ENCODE measurements at places on chromosomes 1 and 21.

- DNase-seq = no peak
These were observed 4.1 kb downstream of the GSTM1 start for GRCh38 chr1:109691759-109692158.

GRCh38 chr1:156801409-156802121, 15.1 kb downstream of the SH2D2A start:
- DNase-seq = no peak

DNA sequence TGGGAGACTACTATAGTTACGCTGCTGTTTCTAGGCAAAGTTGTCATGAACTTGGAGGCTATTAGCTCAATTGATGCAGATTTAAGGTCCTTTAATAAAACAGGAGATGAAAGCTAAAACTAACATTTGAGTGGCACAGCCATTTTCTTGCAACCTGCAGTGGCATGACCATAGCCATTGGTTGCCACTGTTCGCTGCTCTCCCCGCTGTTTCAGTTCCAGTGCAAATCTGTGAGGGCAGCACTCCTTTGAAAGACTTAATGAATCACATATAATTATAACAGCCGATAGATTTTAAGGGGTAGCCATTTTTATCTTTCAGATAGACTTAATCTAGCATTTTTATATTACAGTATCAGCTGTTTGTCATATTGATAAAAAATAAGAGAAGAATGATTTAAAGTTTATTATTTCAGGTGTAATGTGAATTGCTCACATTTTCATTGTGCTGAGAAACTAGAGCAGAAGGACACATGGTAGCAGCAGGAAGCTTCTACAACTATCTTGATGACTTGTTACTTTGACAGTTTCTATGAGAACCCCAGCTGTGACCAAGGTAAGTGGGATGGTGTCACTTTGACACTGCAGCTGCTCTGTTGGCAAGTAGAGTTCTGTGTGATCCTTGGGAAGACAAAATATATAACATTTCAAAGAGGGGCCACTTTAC, 203.7 kb downstream of the PLA2G4A start:
- DNase-seq = no peak

DNA sequence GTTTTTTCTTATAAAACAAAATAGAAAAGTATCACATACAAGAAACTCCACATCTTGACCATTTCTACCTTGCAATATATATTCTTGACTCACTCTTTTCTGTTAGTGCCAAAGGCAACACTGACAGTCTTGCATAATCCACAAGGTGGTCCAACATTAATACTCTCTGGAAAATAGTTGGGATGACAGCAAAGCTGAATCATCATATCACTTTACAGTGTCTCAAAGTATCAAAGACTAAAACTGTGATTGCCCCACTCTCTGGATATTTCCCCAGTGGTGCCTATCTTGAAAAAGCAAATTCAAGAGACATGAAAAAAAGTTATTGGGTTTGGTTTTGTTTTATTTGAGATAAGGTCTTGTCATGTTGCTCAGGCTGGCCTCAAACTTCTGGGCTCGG, 14.6 kb upstream of the TGFBR3 start:
- DNase-seq = no peak

- no peak for DNase-seq
These were observed 752.1 kb downstream of the NCAM2 start for GRCh38 chr21:21750124-21750825.

- no peak for DNase-seq
These were observed 4.7 kb downstream of the LDLRAD2 start for GRCh38 chr1:21816602-21817302.

DNA sequence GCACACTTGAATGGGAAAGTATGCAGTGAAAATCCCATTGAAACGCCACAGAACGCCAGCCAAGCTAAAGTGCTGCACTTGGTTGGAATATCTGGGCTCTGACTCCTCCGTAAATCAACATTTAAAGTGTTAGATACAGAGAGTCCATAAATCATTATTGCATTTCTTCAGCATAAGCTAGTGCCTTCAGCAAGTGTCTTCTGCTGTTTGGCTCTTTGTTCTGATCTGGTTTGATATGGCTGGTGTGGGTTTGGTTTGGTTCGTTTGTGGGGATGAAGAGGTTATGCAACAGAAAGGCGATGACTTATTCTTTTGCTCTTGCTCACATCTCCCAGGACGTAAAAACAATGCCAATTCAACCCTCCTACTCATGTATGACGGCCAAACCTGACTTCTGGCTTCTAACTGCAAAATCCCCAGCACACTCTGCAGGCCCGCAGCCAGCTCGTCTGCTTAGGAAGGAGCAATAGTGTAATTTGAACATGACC, 121.8 kb upstream of the ERG start:
- no peak for DNase-seq

DNA sequence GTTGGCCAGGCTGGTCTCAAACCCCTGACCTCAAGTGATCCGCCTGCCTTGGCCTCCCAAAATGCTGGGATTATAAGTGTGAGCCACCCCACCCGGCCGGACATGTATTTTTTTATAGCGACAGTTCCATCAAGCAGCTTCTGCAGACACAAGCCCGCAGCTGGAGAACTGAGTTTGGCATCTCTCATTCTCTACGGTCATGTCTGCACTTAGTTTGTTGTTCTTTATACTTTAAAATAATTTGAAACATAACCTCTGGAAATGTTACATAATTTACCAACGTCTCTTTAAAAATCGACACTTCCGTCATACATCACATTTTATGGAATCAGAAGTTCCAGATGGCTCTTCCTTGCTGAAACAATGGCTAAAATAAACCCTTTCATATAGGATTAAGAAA, 183.6 kb downstream of the DYRK1A start:
- DNase-seq = no peak

DNA sequence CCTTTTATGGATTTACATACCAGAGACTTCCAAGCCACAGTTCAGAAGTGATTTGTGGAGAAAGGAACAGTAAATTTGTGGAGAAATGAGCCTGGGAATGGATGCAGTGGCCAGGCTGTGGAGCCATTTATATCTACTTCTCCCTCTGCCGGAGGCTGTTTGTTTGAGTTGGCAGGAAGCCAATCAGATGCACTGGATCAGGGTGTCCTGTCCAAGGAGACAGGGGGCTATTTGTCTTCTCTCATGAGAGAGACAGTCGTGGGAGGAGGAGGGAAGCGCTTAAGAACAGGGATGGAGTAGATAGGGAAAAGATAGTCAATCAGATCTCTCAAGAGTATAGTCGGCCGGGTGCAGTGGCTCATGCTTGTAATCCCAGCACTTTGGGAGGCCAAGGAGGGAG, 2.8 kb upstream of the HAPLN2 start:
- DNase-seq = no peak

DNA sequence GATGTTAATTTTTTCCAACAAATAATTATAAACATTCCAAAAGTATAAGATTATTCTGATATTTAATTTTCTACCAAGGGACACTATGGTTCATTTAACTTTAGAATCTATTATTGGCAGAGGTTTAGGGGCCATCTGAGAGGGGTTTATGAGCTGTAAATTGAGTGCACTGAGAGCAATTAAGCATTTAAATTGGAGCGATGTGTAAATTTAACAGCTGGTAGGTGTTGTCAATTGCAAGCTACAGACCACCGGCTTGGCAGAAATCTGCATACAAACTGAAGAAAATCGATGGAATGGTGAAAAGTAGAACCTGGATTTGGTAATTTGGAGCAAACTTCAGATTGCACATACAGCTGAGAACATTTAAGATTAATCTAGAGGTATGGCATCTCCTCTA, 55.8 kb upstream of the MTF2 start:
- DNase-seq = no peak

DNA sequence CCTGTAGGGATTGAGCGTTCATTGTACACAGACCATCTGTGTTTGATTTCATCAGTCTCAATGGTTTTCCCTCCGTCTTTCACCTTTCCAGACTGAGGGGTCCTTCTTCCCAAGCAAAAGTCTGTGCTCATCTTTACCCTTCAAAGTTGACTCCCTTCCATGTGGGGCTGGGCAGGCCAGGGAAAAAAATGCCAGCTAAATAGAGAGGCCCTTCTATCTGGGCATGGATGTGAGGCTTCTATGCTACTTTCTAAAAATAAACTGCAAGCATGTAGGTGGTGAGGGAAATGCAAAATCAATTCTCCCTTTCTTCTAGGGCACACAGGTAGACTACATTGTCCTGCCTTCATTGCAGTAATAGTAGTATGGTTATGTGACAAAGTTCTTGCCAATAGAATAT, 46.7 kb upstream of the ITPKB start:
- no peak for DNase-seq

DNA sequence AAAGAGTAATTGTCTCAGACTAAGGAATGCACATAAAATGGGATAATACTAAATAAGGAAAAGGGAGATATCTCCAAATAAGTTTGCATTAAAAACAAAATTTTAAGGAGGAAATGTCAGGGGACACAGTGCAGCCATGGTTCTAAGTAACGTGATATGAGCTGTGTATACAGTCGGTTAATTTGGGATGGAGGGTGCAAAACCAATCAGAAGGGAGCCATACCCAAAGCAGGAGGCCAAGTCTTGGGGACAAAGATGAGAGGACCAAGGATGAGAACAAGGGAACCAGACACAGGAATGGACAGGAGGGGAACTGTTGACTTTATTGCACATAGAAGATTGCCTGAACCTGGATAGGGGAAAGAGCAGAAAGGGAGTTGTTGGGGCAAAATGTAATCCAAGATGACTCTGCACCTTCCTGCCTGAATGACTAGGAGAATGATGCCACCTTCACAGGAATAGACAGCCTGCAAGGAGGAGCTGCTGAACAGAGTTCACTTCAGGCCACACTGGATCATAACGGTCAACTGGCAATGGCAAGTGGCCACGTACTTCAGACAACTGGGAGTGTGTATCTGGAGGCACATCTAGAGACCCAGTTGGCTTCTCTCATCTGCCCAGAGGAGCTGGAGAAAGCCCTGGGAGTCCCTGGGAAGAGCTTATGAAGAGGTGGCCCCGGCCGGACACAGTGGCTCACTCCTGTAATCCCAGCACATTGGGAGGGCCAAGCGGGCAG, 22.0 kb upstream of the BOLA1 start:
- DNase-seq = no peak

- no peak for DNase-seq
These were observed 4.4 kb downstream of the CYB561D1 start for GRCh38 chr1:109498161-109498801.

DNA sequence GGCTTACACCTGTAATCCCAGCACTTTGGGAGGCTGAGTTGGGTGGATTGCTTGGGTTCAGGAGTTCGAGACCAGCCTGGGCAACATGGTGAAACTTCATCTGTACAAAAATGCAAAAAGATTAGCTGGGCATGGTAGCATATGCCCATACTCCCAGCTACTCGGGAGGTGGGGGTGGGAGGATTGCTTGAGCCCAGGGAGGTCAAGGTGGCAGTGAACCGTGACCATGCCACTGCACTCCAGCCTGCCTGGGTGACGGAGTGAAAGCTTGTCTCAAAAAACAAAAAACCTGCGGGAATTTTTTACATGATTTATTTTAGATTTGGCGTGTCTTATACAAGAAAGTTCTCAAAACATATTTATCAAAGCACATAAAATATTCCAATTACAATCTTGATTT, 27.8 kb upstream of the MTR start:
- no peak for DNase-seq

DNA sequence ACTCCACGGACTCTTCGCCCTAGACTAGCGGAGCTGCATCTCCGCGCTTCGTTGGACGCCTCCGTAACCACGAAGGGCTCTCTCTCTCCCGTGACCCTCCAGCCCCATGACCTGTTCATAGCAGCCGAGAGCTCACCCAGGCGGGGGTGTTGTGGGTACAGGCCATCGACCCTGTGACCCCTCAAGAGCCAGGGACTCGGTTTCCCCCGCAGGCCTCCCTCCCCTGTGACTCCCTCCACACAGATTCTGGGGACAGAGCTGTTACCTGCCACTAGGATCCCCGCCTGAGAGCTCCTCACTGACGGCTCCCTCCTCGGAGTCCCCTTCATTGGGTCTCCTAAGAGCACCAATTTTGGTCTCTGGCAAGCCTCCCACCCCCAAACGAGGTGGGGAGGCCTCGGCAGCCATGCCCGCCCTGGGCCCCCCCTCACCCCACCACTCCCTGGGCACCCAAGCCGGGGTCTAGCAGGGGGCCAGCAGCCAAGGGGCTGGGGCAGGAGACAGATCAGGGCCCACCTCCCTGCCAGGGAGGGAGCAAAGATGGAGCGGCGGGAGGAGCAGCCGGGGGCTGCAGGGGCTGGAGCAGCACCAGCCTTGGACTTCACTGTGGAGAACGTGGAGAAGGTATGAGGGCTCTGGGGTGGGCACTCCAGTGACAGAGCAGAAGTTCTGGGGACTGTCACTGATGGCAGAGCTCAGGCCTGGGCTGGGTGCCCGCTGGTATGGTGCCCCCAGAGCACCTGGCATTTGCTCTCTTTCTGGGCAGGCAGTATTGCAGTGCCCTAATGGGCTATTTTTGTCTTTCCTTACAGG, 517 bp downstream of the IPO13 start:
- no peak for DNase-seq

DNA sequence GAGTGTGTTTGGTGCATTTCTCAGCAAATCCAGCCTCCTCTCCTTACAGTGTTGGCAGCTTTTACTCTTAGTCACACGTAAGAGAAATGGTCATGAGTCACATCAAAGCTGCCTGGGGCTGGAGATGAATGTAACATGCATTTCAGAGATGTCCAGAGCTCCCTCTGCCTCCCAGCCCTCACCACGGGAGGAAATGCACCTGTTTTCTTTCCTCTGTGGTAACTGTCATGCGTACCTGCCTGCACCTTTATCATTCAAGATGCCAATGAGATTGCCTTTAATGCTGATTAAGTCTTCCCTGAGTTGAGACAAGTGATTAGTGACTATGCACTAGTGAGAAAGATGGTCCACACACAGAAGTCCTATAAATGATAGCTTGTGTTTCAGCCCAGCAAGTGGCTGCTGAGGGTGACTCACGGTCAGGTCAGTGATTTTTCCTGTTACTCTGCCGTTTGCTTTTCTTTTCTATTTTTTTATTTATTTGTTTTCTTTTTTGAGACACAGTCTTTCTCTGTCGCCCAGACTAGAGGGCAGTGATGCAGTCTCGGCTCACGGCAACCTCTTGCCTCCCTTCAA, 277.3 kb upstream of the FMN2 start:
- no peak for DNase-seq

DNA sequence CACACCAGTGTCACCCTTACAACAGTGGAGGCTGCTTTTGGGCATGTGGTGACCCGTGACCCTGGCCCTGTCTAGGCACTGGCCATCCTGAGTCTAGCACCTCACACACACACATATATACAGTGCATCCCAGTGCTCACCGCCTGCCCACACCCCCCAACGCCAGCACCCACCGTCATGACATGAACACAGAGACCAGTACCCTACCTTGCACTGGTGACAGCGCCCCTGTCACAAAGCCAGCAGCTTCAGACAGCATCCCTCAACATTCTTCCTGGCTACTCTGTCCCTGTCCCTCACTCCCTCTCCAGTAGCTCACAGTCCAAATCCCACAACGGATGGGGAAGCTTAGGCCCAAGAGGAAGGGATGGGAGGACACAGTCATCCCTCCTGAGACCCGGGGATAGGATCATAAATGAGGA, 27.1 kb downstream of the AHDC1 start:
- DNase-seq = no peak

- no peak for DNase-seq
These were observed 211.6 kb downstream of the LRRC40 start for GRCh38 chr1:69993810-69994209.

- no peak for DNase-seq
These were observed 57.2 kb upstream of the SGIP1 start for GRCh38 chr1:66476774-66477173.

All from NCI-H2081 treated with DMSO at 0.1 percent for 48 hours (cell line).